Posterior vena cava (tissue), 2 donors: ENCODE measurements at places on chromosomes 4 and X. TPM values are rescaled to one million over a fixed set of nuclear protein-coding genes. Genes with fewer than 3 reads are reported as not detected.

GRCh38 chrX:53072418-53073114 lies 9.6 kb upstream of the TSPYL2 start:
- no peak for DNase-seq

GRCh38 chr4:122285285-122285684 lies 93.5 kb upstream of the ADAD1 start:
- DNase-seq: no peak

GRCh38 chr4:85514117-85514516 lies 39.2 kb downstream of the ARHGAP24 start:
- no peak for DNase-seq

MAGEB1 gene
- not detected for total RNA-seq

DNA sequence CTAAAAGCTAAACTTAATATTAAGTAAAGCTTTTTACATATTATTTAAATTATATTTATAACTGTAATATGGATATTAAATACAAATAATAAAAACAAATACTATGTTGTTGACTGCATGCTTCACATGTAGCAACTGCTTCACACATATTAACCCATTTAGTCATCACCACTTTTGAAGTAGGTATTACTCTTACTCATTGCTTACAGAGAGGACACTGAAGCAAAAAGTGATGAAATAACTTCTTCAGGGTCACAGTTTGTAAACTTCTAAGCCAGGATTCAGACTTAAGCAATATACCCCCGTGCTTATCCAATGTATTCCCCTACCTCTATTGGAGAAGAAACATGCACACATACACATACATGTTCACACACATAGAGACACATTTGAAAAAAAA lies 166.6 kb downstream of the DKK2 start:
- DNase-seq: no peak

GRCh38 chr4:95296052-95296451 lies 252.7 kb downstream of the UNC5C start:
- no peak for DNase-seq

CENPVL2 gene
- total RNA-seq: not detected

- no peak for DNase-seq
These were observed 94.5 kb upstream of the RASGEF1B start for GRCh38 chr4:81566161-81566591.

- no peak for DNase-seq
These were observed 231.0 kb downstream of the SPOCK3 start for GRCh38 chr4:167003326-167003725.
